SK-MEL-5 (cell line): ENCODE measurements at places on chromosomes 6 and 20. TPM values are rescaled to one million over a fixed set of nuclear protein-coding genes. Genes with fewer than 3 reads are reported as not detected.

Gene LY86
- total RNA-seq: not detected in 2 replicates

Gene SLC16A10
- total RNA-seq: 5.9 and 7.3 TPM in 2 replicates

Gene TUBB2A
- 118 and 127 TPM in 2 replicates for total RNA-seq

Gene BMP5
- total RNA-seq: 0.21 TPM in 1 of 2 replicates, not detected in the other

Gene SLC22A16
- not detected in 2 replicates for total RNA-seq

Gene SLC32A1
- total RNA-seq: not detected in 2 replicates

Gene SRMS
- not detected in 2 replicates for total RNA-seq

Gene PTP4A1
- total RNA-seq: 274 and 284 TPM in 2 replicates

Gene TOX2
- 0.37 and 0.51 TPM in 2 replicates for total RNA-seq

Gene HLA-DMB
- 1.9 and 2.6 TPM in 2 replicates for total RNA-seq

Gene NMBR
- not detected in 2 replicates for total RNA-seq

Gene TMEM14B
- 253 and 309 TPM in 2 replicates for total RNA-seq

Gene OR10C1
- total RNA-seq: not detected in 2 replicates

Gene HEY2
- total RNA-seq: 8.5 and 9.9 TPM in 2 replicates

Gene BTNL2
- total RNA-seq: not detected in 2 replicates

Gene FOXF2
- 3.8 and 6.0 TPM in 2 replicates for total RNA-seq

Gene CLDN20
- total RNA-seq: 0.32 TPM in 1 of 2 replicates, not detected in the other

Gene GFRA4
- not detected in 2 replicates for total RNA-seq

Gene CLPSL1
- not detected in 2 replicates for total RNA-seq
